ENCODE measurements at places on chromosomes 4 and X.

GRCh38 chrX:43559644-43560043 lies 96.5 kb upstream of the MAOA start:
- no peak for DNase-seq

- DNase-seq, result no peak
These were observed 88.8 kb upstream of the PLS3 start for GRCh38 chrX:115472131-115472530.

DNA sequence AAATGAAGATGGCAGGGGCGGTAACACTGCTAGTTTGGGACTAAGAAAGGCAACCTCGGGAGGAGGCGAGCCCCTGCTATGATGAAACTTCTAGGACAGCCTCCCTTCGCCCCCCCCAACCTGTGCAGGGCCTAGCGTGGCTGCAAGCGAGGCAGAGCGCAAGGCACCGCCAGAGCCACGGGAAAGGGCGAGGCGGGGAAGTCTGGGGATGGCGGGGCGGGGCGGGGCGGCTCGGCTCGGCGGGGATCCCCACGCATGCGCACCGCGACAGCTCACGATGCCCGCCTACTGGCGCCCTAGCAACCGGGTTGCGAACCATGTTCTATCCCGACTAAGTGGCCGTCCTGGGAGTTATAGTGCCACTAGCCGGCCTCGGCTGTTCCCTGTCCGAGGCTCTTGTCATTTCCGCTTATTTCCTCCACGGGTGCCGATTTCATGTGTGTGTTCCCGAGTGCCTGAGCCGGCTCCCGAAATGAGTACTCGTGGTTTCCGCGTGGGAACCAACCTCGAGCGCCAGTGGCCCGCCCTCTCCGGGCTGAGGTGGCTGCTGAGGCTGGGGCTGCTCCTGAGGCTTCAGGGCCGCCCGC lies 28.7 kb upstream of the RBMX start:
- DNase-seq, result peak; percentile 68

- no peak for DNase-seq
These were observed 260.1 kb downstream of the EVC2 start for GRCh38 chr4:5448221-5448620.

DNA sequence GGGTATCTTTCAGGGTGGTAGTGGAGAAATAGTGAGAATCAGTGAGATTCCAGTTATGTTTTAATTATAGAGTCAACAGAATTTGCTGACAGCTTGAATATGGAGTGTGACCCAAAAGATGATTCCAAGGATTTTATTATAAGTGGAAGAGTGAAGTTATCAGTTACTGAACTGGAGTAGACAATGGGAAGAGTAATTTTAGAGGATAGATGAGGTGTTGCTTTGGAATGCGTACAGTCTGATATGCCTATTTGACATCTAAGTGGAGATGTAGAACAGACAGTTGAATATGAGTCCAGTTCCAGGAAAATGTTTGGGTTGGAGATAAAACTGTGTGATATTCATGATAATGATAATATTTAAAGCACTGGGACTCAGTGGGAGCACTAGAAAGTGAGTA lies 174.2 kb downstream of the MAPK10 start:
- DNase-seq, result no peak

DNA sequence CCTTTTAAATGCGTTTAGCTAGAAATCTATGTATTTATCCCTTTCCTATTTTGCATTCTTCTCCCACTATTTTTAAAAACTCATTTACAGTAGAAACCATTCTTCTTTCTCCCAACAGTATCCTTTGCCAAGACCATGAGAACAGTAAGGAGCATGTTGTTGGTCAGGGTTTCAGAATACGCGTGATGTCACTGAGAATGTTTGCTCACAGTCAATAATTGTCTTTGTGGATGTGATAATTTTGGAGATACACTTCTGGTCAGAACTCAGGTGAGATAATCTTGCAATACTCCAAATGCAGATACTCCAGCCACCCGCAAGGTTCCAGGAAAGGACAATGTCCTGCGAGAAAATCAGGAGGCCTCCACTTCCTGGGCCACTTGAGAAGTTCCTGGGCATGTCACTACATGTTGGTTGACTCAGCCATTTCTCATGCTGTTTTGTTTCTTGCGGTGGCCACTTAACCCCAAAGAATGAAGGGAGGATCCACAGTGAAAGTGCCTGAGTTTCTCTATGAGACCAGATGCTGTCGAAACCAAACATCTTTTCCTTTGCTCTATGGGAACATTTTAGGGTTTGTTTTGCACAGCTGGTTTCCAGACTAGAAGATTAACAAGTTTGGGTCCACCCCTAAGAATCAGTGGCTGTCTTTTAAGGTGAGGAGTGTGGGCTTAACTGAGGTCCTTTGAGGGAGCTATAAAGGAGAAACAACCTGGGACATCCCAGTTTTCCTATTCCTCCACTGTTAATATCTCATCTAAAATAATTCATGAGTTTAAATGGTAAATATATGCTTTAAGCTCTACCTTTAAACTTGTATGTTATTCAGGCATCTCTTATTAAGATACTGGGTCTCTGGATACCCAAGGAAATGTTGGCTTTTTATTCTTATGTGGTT lies 116.0 kb downstream of the SOWAHB start:
- DNase-seq, result no peak

- DNase-seq, result no peak
These were observed 1.0 kb upstream of the TBC1D9 start for GRCh38 chr4:140757232-140757630.

GRCh38 chrX:120790552-120790951 lies 85.1 kb downstream of the CT47B1 start:
- DNase-seq, result no peak

GRCh38 chr4:153832720-153833287 lies 43.9 kb upstream of the SFRP2 start:
- DNase-seq, result no peak

DNA sequence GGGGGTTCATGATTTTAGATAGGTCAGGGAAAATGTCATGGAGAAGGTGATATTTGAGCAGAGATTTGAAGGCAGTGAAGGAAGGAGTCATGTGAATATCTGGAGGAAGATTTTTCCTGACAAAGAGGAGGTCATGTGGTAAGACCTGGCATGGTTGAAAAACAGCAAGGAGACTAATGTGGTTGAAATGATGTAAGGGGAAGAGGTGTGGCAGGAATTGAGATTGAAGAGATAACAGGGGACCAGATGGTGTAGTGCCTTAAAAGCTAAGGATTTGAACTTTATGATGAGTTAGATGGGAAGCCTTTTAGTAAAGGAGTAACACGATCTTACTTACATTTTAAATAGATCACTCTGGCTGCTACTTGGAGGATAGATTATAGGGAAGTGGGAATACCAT lies 210.9 kb downstream of the RTL9 start:
- DNase-seq, result no peak

DNA sequence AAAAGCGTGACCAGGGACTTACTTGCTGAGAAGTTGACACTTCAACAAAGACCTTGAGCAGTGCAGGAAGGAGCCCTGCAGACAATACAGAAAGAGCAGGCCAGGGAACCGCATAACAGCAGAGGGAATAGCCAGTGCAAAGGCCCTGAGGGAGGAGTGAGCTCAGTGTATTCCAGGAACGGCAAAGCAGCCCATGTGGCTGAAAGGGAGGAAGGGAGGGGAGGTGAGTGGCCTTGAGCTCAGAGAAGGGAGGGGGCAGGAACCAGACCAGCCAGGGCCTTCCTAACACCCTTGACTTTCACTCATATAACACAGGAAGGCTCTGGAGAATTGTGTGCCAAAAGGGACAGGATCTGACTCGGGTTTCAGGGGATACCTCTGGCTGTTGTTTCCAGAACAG lies 112.2 kb downstream of the BCOR start:
- DNase-seq, result no peak

- DNase-seq, result no peak
These were observed 27.2 kb downstream of the UPRT start for GRCh38 chrX:75301060-75301459.

DNA sequence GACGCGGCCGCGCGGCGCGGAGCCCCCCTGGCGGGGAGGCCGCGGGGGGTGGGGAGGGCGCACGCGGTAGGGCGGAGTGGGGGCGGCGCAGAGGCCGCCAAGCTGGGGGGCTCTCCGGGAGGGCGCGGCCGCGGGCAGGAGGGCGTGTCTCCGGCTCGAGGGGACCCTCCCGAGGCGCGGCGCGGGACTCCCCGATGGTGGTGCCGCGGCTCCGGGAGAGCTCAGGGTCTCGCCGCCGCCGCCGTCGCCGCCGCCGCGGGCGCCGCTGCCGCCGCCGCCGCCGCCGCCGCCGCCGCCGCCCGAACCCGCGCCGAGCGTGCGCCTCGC lies 165 bp upstream of the PTCHD1 start:
- DNase-seq, result no peak

- no peak for DNase-seq
These were observed 89.1 kb downstream of the RELL1 start for GRCh38 chr4:37597034-37597433.

- no peak for DNase-seq
These were observed 640.8 kb upstream of the INTU start for GRCh38 chr4:126991965-126992364.

DNA sequence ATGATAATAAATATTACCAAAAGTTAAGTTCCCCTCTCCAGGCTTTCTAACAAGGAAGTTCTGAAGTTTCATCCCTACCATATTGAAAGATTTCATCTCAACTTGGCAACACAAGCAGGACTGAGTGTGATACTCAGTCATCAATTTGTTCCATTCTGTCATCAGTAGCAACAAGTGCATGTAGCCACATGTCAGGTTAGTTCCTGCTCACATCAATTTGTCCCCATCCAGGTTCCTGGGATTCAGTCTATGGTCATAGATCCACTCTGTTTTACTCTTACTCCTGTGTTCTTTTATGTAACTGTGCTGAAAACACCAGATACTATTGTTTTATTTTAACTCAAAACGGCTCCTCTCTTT lies 22.2 kb downstream of the SMPX start:
- no peak for DNase-seq

- DNase-seq, result no peak
These were observed 24.9 kb upstream of the MAN2B2 start for GRCh38 chr4:6549890-6550620.

- no peak for DNase-seq
These were observed 14.4 kb upstream of the CXCL8 start for GRCh38 chr4:73725985-73726384.

DNA sequence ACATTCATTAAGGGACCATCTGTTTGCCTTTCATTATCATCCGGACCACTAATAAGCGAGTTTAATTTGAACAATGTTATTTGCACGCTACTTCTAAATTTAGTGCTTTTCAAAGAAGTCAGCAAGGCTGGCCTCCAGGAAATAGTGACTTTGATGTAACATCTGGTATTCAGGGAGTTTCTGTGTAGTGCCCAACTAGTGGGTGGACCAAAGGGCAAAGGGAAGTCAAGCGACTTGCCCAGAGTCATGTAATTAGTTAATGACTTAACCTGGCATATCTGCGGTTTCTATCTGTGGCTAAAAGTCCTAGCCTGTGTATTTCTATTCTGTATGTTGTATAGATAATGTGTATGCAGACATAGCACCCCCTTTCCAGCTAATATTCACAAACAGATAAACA lies 56.3 kb upstream of the LCORL start:
- DNase-seq, result no peak

Data from hindlimb muscle (tissue), 1 donor.